Stimulated activated CD4-positive, alpha-beta T cell treated with anti-CD3 and anti-CD28 coated beads, TNF-alpha, amount 100 ng/mL, for 1 hour (primary cell): ENCODE measurements at places on chromosomes 7 and 10.

GRCh38 chr7:134873253-134873652 lies 93.8 kb downstream of the CALD1 start:
- DNase-seq: no peak

DNA sequence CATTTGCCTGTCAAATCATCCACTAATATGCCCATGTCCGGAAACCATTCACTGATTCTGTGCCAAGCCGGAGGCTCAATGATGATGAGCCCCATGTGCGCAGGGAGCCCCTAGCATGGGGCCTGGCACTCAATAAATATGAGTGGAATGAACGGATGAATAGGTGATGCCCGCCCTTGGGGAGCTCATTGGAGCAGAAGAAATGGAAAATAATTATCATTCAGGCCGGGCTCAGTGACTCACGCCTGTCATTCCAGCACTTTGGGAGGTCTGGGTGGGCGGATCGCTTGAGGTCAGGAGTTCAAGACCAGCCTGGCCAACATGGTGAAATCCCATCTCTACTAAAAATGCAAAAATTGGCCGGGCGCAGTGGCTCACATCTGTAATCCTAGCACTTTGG lies 11.0 kb downstream of the RHBDD2 start:
- DNase-seq: no peak

DNA sequence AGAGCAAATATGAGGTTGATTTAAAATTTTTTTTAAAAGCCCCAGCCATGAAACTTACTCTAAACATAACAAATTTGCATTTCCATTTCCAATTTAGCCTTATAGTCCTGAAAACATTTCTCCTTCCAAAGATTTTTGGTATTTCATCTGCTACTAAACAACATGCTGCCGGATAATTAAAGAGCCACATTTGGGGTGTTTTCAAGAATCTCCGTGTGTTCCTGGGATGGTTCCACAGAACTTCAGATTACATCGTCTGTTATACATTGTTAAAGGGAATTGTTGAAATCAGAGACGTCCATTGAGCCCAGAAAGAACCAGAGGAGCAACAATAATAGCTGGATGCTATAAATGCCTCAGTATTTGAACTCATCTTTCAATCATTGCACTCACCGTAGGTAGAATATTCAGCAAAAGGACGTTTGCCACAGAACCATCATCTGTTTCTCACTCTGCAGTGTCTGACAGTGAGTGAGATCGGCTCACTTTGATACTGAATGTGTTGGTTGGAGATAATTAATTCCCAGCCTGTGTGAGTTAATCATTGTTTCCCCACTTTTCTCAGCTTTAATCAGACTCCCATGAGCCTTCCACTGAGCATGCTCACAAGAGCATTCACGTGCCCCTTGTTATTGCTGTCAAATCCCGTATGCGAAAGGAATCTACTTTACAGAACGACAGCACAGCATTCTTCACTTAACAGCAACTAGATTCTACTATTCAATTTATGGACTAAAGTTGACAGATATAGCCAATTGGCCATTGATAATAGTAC lies 128.4 kb upstream of the PALS2 start:
- DNase-seq: no peak

- DNase-seq: no peak
Measured at GRCh38 chr7:41333511-41333910, 369.4 kb downstream of the INHBA start.

GRCh38 chr7:130838738-130839137 lies 104.7 kb upstream of the KLF14 start:
- no peak for DNase-seq

- no peak for DNase-seq
Measured at GRCh38 chr7:128403676-128404075, 6.1 kb downstream of the IMPDH1 start.

DNA sequence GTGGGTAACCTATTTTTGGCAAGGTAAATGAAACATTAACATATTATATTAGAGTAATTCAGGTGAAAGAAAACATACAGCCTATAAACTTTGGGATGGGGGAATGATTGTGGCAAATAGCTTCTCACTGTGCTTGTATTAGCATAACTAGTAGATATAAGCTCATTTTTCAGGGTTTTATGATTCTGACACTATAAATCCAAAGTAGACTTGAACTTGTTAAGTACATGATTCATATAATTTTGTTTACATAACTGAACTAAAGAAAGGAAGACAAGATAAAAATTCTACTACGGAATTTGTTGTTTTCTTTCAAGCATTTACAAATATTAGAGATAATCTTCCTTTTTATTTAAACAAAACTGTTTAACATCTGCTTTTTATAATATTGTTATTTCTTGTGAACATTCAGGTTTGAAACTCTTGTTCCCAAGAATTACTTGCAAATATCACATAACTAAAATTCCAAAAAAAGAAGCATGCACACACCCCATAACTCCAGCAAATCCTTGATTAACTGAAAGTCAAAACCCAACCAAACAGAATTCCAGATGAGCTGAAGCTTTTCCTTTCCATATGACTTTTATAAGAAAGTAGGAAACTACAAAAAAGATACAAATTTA lies 142.3 kb downstream of the JAZF1 start:
- DNase-seq: no peak

- DNase-seq: no peak
Measured at GRCh38 chr10:93299195-93299594, 182.9 kb downstream of the MYOF start.

DNA sequence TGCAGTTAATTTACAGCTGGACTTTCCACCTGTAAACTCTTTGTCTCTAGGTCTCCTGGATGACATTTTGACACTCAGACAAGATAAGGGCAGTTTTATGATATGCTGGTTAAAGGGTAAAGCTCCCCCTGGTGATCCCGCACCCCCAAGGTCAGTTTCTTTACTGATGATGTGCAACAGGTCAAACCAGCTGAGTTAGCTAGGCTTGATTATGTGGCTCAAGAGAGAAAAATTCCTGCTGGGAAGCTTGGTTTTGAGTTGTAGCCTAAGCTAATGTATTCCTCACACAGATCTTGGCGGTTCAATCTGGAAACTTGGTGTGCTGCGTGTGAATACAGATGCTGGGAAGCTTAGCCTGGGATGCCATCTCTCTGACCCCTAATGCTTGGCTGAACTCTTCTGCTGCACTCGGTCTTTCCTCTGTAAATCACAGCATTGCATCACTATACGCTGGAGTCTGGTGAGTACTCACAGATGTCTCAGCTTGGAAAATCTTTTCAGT lies 11.4 kb upstream of the AKR1D1 start:
- no peak for DNase-seq

- peak; percentile 50 for DNase-seq
Measured at GRCh38 chr10:132387764-132388210, 9.2 kb upstream of the PWWP2B start.

DNA sequence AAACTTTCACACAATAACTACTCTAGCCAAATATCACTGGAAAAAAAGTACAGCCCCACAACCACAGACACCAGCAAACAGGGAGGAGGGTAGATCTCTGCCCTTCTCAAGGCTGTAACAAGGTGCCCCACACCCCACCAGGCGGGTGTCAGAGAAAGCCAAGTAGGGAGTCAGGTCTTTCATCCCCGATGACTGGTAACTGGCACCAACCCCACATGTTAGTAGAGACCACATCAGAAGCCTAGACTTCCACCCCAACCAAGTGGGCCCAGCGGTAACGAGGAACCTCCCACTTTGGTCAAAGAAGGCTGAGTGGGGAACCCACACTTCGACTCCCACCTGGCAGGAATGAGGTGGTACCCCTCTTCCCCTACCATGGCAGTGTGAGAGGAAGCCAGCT lies 16.4 kb upstream of the RUFY2 start:
- no peak for DNase-seq

DNA sequence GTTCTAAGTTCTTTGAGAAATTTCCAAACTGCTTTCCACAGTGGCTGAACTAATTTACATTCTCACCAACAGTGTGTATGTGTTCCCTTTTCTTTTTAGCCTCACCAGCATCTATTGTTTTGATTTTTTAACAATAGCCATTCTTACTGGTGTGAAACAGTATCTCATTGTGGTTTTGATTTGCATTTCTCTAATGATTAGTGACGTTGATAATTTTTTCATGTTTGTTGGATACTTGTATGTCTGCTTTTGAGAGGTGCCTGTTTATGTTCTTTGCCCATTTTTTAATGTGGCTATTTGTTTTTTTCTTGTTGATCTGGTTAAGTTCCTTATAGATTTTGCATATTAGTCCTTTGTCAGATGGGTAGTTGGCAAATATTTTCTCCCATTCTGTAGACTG lies 191.4 kb downstream of the AGMO start:
- no peak for DNase-seq

GRCh38 chr10:13810568-13810967 lies 223.8 kb downstream of the PRPF18 start:
- DNase-seq: no peak

DNA sequence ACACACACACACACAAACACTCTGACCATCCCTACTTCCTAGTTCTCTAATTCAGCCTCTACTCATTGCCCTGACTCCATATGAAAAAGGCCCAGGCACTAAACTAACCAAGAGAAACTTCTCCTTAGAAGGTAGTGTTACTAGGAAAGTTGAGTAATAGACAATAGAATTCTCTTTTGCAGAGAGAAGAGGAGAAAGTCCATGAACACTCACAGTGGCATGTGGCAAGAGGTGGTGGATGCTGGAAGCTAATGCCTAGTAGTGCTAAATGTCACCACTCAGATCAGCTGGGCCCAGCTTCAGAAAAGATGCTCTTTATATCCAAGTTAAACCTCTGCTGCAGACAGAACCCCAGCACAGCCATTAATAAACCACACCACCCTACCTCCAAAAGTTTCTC lies 58.2 kb downstream of the SORBS1 start:
- no peak for DNase-seq

- no peak for DNase-seq
Measured at GRCh38 chr10:126479280-126479895, 91.1 kb upstream of the ADAM12 start.

DNA sequence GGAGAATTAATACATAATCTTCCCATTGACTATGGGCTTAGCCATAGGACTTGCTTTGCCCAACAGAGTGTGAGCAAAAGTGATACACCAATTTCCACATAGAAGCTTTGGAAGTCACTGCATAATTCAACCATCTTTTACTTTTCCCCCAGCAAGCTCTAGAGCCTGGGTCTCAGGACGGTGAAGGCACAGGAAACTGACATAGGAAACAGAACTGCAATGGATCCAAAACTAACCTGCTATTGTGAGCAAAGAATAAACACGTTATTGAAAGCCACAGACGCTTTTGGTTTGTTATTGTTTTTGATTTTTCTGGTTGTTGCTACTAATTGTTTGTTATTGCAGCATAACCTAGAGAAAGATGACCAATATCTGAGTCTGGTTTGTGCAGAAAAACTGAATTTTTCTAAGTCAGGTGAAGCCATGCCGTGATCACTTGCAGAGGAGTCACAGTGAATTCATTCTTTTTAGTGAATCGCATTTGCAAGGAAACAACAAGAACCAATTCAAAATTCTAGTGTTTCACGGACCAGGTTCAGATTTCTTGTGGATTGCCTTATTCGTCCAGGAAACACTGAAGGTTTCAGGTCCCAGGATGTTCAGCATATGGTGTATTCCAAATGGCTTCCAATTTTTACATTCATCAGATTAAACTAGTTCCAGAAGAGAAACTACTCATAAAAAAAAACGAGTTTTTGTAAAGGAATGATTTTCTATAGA lies 52.8 kb downstream of the CUBN start:
- DNase-seq: no peak

GRCh38 chr7:156968183-156968582 lies 18.7 kb downstream of the NOM1 start:
- no peak for DNase-seq

DNA sequence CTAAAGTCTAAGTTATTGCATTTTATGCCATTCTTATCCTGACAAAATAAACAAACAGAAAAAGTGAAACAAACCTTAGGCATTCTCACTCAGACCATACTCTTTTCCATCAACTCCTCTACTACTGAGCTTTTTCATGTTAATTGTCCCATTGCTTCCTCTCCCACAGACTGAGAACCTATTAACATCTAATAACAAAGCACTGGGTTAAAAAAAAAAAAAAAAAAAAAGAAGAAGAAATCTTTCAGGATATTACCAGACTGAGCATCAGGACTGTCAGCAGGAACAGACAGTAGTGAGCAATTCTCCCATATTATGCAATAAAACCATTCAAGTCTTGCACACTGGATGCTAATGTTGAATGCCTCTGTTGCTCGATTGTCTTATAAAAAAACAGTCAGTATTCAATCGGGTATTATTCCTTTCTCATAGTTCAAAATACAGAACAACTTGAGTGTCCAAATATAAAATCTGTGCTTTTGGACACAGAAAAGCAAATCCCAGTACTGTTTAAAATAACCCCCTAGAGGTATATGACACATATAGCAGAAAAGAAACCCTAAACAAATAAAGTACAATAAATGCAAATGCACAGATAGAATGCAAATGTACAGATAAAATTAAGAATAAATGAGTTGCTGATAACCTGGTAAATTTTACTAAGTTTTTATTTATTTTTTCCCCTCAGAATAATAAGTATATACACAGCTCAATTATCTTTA lies 531.3 kb upstream of the LRRTM3 start:
- DNase-seq: no peak

- DNase-seq: no peak
Measured at GRCh38 chr7:26584987-26585665, 279.3 kb downstream of the SKAP2 start.

GRCh38 chr7:116530107-116530820 lies 5.4 kb downstream of the CAV1 start:
- DNase-seq: no peak

DNA sequence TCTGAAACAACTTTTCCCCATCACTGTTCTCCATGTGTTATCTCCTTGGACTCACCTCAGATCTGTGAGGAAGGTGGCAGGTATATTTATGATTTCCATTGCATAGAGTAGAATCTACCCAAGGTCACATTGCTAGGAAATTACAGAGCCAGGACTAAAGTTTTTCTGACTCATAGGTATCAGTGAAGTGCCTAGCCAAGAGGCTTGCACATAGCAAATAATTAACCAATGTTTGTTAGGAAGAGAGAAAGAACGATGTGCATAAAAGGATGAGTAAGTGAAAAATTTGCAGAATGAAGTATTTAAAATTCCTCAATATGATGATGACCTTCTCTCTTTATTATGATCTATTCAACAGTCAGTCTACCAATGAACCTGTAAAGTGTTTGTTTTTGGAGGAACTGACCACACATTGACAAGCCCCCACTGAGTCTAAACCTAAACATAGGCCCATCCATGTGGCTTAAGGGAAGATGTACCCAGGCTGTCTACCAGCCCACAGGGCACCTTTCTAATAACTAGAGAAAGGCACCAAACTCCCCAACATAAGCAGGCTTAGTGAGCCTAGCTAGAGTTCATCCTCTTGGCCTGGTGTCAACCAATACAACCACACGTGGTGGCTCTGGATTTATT lies 252.9 kb upstream of the ZMIZ1 start:
- no peak for DNase-seq

DNA sequence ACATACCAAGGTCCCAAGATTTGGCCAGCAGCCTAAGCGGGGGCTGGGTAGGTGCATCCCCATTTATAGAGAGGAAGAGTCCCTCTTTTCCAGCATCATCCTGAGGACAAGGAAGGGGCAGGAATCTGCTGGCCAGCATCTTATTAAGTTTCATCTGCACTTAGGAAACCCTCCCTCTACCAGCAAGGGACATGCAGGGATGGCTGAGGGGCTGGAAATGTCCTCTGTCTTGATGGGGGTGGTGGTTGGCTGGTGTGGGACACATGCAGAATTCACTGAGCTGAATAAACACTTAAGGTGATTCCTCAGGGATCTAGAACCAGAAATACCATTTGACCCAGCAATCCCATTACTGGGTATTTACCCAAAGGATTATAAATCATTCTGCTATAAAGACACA lies 42.1 kb downstream of the NOD1 start:
- no peak for DNase-seq

GRCh38 chr10:71088054-71088453 lies 124.3 kb upstream of the UNC5B start:
- DNase-seq: no peak

GRCh38 chr7:135712182-135712782 lies 15.7 kb downstream of the SLC13A4 start:
- DNase-seq: no peak
